Skeletal muscle cell (primary cell): ENCODE measurements at places on chromosomes 5 and 9.

GRCh38 chr9:36138901-36139300 lies 2.4 kb downstream of the GLIPR2 start:
- no peak for DNase-seq

GRCh38 chr9:129613520-129614175 lies 7.3 kb downstream of the C9orf50 start:
- no peak for DNase-seq

GRCh38 chr5:167294882-167295680 lies 996.4 kb upstream of the WWC1 start:
- peak; percentile 80 for DNase-seq

GRCh38 chr5:161507591-161507990 lies 38.9 kb downstream of the GABRB2 start:
- no peak for DNase-seq

DNA sequence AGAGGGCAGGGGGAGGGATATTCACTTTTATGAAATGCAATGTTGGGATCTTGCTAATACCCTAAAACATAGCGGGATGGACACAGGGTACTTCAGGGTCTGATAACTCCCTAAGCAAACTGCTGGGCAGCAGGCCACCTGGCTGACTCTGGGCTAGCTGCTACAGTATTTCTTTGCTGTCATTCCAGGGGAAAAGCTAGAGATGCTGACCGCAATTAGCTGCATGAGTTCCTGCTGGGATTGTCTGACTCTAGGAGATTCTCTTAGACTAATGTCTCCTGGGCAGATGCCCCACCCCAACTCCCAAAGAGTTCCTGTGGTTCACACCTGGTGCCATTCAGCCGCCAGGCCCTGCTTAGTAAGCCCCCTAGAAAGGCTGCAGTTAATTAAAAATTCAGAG lies 69.9 kb downstream of the PSAT1 start:
- no peak for DNase-seq

DNA sequence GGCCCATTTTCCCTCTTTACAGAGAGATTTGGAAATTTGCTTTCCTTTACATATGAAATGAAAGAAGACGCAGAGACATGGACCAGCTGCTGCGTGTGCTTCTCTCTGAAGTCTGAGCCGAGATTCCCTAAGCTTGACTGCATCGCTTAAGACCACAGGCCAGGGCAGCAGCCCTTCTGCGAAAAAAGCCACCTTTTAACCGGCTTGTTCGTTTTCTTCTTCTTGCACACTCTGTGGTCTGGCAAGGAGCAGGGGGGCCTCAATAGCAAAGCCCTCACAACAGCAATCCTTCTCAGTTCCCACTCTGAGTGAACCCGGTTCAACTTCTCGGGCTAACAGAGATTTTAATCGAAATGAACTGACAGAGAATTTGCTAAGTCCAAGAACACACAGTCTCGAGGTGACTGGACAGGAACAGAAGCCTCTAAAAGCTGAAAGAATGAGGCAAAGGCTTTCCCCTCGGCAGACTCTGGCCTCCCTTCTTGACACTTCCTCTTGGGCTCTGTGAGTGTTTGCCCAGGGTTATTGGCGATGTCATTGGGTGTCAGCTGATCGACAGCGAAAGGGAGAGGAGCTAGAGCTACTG lies 512.9 kb upstream of the KLF4 start:
- peak; percentile 39 for DNase-seq

GRCh38 chr5:58025809-58026208 lies 434.1 kb downstream of the PLK2 start:
- DNase-seq = no peak

- DNase-seq = no peak
Observed at GRCh38 chr5:180636016-180636402, 13.4 kb downstream of the FLT4 start.

DNA sequence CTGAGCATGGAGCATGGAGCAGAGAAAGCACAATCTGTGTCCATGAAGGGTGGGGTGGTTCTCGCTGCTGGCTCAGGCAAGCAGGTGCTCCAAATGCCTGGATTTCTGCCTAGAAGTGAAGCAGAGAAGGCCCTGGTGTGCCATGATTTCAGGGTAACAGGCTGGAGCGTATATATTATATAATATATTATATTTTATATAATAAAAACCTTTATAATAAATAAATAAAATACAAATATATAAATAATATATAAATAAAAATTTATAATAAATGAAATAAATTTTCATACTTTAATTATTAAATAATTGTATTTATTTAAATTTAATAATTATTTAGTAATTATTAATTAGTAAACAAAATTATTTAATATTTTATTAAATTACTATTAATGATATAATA lies 707.4 kb upstream of the COX7C start:
- no peak for DNase-seq

DNA sequence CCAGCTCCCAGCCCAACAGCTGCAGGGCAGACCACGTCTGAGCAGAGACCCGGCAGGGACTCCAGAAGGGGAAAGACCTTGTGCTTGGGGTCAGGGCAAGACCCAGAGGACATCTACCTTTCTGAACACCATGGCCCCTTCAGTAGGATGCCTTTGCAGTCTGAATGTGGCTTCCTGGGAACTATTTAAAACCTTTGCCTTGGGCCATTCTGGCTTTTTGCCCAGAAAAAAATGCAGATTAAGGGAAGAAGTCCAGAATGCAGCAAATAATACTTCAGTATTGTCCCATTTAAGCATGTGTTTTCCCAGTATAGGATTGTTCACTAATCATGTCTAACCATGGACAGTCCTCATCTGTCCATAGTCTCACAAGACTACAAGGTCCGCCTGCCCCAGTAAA lies 67.5 kb upstream of the ERCC6L2 start:
- no peak for DNase-seq

GRCh38 chr5:76252437-76252836 lies 150.6 kb upstream of the IQGAP2 start:
- DNase-seq = no peak

DNA sequence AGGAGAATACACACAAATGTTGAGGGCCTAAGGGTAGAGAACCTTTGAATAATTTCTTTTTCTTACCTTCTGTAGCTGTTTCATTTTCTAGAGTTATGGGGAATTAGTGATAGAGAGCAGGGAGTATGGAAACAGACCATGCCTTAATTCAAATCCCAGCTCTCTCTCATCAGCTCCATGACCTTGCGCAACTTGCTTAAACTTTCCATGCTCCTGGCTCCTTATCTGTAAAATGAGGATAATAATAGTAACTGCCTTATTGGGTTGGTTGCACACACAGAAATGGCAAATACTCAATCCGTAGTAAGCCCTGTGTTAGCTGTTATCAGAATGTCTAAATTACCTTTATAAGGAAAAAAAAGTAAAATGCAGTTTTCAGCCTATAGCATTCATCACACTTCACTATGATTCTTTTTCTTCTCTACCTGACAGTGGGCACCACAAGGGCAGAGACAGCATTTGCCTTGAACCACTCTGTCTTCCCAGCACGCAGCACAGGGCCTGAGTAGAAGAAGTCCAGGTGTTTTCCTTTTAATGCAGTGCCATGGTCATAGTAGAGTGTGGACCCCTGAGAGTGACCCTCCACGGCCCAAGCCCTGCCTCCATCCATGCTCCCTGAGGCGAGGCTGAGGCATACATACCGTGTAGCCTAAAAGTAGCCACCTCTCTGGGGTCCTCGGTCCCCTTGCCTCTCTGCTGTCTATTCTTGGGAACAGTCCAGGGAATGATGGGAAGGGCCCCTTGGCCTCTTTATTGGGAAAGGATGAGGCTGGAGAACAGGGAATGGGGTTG lies 17.4 kb downstream of the C5orf15 start:
- no peak for DNase-seq

GRCh38 chr9:97554566-97555075 lies 53.2 kb downstream of the TMOD1 start:
- no peak for DNase-seq

- no peak for DNase-seq
Observed at GRCh38 chr9:125235804-125236519, 5.2 kb downstream of the HSPA5 start.

GRCh38 chr5:16866795-16867576 lies 69.1 kb downstream of the MYO10 start:
- DNase-seq = no peak

- DNase-seq = peak; percentile 46
Observed at GRCh38 chr5:170216257-170216864, 16.4 kb upstream of the C5orf58 start.

- DNase-seq = no peak
Observed at GRCh38 chr9:113474360-113475028, 11.0 kb downstream of the RGS3 start.

DNA sequence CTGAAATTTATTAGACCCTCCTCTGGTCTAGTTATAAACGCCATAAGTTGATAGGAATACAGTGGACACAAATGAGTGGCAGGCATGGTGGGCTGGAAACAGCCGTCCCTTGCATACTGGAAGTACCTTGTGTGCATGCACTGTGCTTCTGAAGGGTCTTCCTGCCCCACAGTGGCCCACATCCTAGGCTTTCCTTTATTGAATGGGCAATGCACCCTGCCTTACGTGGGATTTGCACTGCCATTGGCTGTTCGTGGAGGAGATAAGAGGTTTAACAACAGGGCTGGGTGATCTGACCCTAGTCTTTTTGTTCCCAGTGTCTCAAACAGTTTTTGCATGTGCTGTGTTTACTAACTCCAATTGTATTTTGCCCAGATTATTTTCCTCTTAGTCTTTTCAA lies 480.8 kb downstream of the GADD45G start:
- DNase-seq = no peak

GRCh38 chr9:1028501-1029190 lies 21.5 kb upstream of the DMRT2 start:
- no peak for DNase-seq

DNA sequence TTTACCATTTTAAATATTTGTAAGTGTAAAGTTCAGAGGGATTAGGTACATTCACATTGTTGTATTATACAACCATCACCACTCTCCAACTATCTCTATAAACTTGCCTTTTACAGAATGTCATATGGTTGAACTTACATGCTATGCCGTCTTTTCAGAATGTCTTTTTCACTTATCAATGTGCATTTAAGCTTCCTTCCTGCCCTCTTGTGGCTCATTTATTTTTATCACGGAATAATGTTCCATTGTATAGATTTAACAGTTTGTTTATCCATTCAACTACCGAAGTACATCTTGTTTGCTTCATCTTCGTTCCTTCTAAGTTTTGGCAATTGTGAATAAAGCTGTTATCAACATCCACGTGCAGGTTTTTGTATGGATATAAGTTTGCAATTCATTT lies 133.3 kb upstream of the C6 start:
- DNase-seq = no peak

DNA sequence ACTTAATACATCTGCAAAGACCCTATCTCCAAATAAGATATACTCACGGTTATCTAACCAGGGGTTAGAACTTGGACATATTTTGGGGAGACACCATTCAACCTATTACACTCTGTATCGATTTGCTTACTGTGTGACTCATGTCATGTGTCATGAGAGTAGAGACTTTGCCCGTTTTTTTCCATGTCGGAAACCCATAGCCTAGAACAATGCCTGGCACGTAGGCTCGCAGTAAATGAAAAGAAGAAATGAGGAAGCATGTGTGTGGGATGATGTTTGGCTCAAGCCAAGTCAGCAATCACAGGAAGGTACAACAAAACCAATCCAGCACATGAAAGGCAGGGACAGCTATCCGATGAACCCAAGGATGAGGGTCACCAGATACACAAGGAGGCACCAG lies 94.6 kb upstream of the DNAH5 start:
- no peak for DNase-seq

DNA sequence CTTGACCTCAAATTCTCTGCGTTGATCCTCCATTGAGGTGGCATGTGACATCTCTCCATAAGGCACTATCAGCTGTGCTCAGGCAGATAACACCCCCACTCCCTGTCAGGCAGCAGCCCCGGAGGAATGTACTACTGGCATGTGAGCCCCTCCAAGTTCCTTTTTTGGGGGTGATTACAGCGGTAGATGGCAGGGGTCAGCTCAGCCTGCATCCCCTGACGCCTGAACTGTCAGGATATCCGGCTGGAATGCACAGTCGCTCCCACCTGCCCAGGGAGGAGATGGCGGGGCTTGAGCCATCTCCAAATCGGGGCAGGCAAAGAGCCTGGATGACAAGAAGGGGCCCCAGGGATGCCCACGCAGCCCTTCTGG lies 40.8 kb downstream of the FAM78A start:
- no peak for DNase-seq

DNA sequence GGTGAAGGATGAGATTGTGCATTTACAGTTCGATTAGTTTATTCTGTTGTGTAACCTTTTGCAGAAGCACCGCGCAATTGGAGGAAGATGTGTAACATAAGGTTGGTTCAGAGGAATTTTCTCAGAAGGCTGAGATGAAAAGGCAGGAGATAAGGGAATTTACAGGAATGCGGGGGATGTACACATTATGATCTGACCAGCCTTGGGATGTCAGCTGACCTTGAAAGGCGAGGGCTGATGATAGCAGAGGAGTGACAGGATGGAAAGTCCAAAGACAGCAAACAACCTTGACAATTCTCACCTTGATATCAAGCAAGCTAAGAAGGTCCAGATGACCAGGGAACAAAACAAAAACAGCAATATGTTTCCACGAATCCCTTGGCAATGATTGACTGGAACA lies 88.8 kb downstream of the OTULIN start:
- no peak for DNase-seq

DNA sequence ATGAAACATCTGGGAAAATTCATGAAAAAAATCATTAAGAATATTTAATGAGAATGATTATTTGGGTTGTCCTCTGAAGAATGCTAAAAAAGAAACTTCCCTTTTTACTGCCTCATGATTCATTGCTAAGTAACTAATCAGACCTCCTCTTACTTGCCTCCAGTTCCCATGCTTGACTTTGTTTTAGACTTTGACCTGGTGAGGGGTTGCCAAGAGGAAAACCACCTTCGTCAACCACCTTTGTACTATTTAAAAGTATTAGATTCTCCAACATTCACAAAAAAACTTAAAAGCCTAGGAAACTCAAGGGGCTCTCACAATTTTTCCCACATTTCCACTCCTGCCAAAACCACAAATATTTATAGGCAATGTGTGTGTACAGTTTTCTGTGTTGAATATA lies 115.2 kb upstream of the ST8SIA4 start:
- DNase-seq = no peak

DNA sequence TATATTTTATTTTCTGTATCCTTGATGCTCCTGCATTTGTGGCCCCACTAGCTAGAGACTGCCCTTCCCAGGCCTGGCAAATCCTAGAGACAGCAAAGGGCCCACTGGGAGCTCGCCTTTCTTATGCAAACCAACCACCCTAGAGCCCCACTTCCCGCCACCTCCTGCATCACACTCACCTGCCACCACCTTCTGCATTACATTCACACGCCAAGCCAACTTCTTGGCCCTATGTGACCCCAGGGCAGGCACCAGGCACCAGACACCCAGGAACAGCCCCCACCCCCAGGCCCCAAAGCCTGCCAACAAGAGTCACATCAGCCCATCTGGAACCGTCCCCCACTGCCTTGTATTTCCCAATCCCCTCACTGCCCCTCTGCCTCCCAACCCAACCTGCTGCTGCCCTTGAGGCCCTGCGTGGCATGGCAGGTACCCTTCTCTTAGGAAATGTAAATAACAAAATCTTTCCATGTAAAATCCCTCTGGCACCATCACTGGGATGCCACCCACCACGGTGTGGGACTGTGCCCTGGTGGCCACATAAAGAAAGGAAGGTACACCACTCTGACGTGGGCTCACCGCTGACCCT lies 22.0 kb downstream of the ROR2 start:
- no peak for DNase-seq

GRCh38 chr5:155728857-155729683 lies 597.9 kb upstream of the SGCD start:
- DNase-seq = no peak

- DNase-seq = no peak
Observed at GRCh38 chr9:98967257-98967656, 23.6 kb downstream of the COL15A1 start.

- no peak for DNase-seq
Observed at GRCh38 chr9:119027901-119028699, 341.1 kb downstream of the BRINP1 start.
